Activated CD8-positive, alpha-beta memory T cell treated with anti-CD3 and anti-CD28 coated beads for 4 hours (primary cell): ENCODE measurements at places on chromosomes 3 and 15.

- no peak for DNase-seq
These were observed 69.8 kb upstream of the SLC4A7 start for GRCh38 chr3:27553886-27554540.

DNA sequence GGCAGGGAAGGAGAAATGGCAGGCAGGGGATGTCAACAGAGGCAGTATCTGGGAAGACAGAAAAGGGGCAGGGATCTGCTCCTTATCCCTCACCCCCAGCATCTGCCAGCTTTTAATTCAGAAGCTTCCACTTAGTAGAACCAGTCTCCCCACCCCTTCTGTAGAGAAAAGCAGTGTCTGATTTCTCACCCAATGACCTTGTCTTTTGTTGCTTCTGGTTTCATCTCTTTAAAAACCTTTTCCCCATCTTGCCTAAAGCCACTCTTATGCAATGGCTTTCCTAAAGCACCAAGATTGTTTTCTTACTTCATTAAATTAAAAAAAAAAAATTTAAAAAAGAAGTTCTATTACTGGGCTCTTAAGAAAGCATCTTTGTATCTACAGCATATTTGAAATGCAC, 27.8 kb downstream of the ARHGEF3 start:
- no peak for DNase-seq

GRCh38 chr3:138371070-138371965, 22.9 kb downstream of the MRAS start:
- no peak for DNase-seq

DNA sequence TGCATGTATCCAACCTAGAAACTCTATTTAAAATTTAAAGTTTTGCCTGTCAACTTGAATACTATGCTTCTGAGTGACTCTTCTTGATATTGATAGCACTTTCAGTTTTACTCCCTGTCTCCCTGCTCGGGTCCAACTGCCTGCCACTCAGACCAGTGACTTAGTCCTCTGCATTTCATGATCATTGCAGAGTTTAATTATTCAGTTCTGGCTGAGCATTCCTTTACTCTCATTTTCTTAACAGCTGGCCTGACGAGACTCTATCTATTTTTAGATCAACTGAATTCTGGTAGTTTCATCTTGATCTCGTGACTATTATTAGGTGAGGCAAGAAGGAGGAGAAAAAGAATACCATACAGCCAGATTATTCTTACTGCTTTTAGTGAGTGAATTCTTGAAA, 617.4 kb downstream of the SI start:
- DNase-seq = no peak

GRCh38 chr3:42302924-42303634, 37.1 kb upstream of the CCK start:
- no peak for DNase-seq

DNA sequence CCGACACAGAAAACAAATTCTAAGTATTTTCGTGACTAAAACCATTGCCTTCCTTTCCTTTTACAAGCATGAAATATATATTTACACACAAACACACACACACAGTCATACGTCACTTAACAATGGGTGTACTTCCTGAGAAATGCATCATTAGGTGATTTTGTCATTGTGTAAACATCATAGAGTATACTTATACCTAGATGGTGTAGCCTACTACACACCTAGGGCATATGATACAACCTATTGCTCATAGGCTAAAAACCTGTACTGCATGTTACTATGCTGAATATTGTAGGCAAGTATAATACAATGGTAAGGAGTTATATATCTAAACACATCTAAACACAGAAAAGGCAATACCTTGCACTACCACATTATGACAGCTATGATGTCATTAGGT, 28.6 kb downstream of the COL6A5 start:
- no peak for DNase-seq

DNA sequence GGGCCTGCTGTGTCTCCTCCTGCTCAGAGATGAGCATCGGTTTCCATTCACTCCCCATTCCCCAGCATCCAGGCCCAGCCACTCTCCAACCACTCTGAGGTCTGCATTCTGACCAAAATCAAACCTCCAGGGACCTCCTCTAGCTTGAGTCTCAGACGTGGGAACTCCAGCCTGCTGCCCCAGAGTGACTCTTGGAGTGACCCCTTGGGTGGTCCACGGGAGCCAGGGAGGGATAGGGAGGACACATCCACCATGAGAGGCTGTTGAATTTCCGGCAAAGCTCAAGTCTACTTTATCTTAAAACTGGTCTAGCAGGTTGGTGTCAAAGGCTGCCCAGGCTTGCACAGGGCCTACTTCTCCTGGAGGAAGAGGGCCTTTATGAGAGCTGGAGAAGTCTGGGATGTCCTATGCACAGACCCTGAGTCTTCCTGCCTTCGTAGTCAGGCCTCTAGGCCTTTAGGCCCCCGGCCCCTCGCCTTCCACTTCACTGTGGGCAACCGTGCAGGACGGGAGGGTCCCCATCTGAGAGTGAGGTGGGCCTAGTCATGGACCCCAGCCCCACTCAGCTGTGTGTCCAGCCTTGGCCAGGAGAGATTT, 8.9 kb downstream of the CISH start:
- no peak for DNase-seq

DNA sequence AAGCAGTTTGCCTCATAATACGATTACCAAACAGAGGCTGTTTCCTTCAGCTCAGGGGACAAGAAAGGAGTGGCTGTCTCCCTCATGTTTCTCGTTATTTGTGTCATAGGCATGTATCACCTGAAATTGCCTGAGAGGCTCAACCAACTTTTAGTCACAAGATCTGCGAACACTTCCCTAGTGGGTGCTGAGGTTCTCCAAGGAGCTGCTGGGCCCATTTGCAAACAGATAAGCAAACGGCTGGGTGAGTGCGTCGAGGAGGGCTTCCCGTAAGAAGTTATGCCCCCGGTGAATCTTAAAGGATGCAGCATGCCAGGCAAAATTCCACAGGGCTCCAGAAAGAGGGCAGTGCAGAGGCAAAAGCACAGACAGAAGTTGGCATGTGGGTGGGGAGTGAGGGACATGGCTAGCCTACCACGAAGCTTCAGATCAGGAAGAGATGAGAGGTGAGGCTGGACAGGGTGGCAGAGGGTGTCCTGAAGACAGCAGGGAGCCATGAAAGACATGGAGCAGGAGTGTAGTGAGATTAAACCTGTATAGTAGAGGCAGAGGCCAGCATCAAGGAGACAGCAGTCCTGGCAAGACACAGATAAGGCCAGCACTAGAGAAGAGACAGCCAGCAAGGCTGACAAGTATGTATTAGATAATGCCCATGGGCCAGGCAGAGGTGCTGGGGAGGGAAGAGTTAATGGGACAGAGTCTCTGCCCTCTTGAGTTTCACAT, 4.0 kb upstream of the GP9 start:
- DNase-seq = no peak

DNA sequence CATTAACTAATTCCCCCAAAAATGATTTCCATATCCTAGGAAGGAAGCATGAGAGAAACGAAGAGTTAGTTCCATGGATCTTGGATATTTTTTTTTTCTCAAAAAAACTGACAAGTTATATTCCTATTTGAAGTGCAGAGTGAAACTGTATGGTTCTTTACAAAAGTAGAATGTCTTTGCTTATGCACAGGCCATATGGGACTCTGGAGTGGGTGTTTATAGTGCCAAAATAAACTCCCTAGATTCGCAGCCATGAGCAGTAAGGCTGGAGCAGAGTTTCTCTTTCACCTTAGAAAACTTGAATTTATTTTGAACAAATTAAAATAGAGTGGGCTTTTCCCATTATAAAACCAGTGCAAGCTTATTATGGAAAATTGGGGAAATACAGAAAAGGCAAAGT, 239.7 kb downstream of the PDCD6IP start:
- no peak for DNase-seq

GRCh38 chr3:150520408-150520807, 25.9 kb downstream of the SERP1 start:
- no peak for DNase-seq

DNA sequence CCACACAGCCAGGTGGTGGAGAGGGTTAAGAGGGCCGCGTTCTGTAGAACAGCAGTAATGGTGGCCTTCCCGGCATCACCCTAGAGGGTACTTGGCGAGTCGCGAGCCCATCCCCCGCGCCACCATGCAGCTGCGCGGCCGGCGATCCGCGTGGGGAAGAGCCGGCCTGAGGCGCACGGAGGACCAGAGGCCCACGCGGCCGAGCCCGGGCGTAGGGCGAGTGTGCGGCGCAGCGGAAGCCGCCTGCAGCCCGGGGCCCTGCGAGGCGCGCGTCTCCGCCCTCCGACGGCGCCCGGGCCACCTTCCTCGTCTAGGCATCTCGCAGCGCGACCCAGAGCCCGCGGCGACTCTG, 423 bp downstream of the TKT start:
- peak; percentile 14 for DNase-seq

- no peak for DNase-seq
These were observed 51.5 kb downstream of the MYO1E start for GRCh38 chr15:59321000-59321689.

DNA sequence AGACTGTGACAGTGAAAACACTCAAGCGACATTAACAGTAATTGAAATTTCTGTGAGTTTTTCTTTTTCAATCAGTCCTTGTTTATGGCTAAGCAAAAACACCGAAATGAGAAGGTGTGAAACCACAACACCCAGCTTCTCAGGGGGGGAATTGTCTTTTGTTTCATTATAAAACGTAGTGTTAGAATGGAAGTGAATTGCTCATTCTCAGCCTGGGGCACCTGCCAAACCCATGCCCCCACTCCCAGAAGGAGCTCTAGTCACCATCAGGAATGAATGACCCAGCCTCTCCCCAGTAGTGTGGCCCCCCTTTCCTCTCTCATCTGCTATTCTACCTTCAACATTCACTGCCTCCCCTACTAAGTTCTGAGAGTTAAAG, 185.8 kb upstream of the CFAP20DC start:
- no peak for DNase-seq

DNA sequence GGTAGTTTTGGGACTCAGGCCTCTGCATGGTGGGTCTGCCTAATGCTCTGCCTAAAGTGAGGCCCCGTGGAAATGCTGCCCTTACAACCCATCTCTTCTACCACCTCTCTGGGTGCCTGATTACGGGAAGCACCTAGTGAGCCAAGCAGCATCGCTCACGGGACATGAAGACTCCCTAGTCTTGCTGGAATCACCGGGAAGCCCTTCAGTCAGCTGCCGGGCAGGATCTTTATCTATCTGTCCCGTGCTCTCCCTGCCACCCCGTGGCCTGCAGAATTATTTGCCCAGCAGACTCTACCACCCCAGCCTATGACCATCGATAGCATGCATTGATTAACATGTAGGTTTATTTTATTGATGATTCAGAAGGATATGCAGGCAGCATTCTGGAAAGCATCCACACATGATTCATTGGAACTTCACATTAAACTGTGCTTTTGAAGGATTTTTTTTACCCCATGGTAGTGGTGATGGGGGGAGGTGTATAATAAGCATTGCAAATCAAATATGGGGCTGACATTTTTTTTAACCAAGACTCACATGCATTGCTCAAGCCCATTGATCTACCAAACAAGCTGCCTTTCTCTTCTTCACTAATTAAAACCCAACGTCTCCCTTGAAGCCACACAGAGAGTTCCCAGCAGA, 63.1 kb downstream of the ATP2B2 start:
- DNase-seq = no peak

GRCh38 chr15:45198337-45199135, 10.8 kb upstream of the SHF start:
- peak; percentile 84 for DNase-seq

DNA sequence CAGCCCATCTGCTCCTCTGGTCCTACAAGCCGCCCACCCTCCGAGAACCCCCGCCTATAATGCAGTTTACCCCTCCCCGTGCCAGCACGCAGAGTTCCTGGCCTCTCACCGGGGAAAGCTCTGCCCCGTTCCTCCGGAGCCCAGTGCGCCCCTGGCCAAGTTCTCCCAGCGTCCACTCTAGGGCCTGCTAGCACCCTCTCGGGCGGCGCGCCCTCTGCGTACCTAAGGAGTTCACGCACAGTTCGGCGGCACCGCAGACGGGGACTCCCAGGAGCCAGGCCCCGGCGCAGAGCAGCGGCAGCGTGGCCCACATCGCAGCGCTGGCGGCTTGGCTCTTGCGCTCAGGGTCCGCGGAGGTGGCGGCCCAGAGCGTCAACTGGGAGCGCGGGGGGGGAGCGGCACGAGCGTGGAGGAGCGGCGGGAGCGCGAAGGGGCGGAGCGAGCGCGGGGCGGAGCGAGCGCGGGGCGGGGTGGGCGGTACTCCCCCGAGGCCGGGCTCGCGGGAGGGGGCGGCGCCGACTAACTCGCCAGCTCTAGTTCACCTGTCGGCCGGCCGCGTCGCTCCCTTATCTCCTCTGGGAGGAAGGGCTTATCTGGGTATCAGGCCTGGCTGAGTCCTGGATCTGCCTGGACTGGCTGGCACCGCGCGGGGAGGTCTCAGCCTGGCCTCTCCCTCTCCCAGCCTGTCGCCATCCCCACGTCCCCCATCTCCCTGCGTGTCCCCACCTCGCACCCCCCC, at the start of gene CTSH:
Gene CTSH, minus strand, starts transcription at position 378 of the 739 bp plus-strand sequence. Its CDS starts 65 bp downstream, at position 313.
- peak; percentile 50 for DNase-seq

DNA sequence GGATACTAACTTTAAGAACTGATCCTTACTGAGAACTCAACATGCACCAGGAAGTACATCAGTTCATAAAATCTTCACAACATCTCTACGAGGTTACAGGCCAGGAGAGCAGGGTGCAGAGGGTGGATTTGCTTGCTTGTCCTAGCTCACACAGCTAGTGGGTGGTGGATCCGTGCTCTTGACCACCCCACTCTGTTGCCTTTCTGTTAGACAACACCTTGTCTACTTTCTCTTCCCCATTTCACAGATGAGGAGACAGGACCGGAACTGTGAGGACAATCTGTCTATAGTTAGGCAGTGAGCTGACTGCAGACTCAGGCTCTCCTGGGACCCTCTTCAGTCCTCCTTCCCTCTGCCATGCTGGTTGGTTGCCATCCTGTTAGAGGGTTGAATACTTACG, 221.7 kb upstream of the TLE3 start:
- no peak for DNase-seq

DNA sequence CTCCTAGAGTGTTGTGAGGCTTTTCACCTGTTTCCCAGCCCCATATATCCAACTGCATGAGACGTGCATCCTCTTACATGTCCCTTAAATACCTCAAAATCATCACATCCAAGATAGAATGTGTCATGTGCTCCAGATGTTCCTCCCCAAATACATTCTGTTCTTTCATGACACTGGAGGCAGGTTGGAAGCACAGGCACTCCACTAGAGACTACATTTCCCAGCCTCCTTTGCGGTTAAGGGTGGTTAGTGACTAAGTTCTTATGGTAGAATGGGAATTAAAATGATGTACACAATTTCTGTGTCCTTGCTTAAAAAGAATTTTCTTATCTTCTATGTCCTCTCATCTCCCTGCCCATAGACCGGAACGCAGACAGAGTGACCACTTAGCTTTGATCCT, 34.3 kb downstream of the TMEM40 start:
- DNase-seq = no peak
